ENCODE measurements at places on chromosomes 1 and 21.

GRCh38 chr1:30307182-30307581 is 416.2 kb downstream of the MATN1 start:
- DNase-seq, result no peak

GRCh38 chr1:14083706-14084105 is 383.7 kb downstream of the PRDM2 start:
- no peak for DNase-seq

- DNase-seq, result no peak
These were observed 6.2 kb downstream of the HSD11B1 start for GRCh38 chr1:209710847-209711246.

GRCh38 chr1:176285996-176286395 is 78.9 kb upstream of the COP1 start:
- DNase-seq, result no peak

DNA sequence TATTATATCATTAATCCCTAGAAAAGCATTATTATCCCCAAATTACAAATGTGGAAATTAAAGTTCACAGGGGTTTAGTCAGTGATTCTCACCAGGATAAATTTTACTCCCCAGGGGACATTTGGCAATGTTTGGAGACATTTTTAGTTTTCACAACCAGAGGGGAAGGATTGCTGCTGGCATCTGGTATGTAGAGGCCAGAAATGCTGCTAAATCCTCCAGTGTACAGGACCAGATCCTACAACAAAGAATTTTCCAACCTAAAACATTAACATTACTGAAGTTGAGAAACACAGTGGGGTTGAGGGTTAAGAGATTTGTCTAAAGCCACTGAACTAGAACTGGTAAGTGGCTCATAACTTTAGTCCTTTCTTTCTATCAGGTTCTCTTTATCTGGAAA is 162.0 kb upstream of the SYT6 start:
- no peak for DNase-seq

GRCh38 chr1:171654942-171655745 is 2.7 kb upstream of the MYOC start:
- peak; percentile 50 for DNase-seq

- DNase-seq, result no peak
These were observed 110.6 kb downstream of the HS2ST1 start for GRCh38 chr1:87024936-87025540.

- no peak for DNase-seq
These were observed 35.7 kb upstream of the ERRFI1 start for GRCh38 chr1:8061673-8062386.

DNA sequence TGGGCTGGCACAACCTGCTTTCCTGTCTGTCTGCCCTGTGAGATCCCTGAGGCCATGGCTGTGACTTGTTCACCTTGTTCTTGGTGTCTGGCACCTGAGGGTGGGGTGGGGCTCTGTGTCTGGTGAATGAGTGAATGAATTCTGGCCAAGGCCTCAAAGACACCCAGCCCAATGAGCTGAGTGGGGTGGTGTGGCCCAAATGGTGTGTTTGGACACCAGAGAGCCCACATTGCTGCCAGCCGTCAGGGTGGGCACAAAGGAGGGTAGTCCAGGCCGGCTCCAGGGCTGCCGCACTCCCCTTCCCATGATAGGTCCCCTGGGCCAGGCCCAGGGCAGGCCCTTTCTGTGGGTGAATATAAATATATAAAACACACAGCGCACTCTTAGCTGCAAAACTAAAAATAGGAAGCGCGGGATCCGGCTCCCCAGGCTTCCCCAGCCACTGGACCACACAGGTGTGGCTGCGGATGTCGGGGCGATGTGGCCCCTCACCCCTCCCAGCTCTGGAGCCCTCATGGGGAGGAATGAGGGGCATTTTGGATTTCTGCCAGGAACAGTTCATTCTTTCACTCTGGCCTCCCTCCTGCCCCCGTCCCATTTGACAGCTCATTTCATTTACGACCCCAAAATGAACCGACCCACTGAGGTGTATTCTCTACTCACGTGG is 33.3 kb downstream of the RUNX3 start:
- DNase-seq, result no peak

DNA sequence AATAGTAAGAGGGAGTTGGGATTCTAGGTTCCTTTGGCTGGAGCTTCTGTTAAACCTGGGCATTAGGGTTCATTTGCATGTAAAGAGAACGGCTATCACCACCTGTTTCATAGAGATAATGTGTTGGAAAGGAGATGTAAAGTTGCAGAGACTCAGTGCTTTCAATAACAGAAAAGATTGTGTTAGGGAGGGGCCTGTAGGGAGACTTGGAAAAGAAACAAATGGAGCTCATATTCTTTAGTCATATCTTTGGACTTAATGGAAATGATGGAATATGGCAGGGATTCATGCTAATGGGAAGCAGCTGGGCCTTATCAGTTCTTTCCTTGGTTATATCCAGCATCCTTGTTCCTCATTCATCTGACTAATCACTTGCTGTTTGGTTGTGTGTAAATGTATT is 144.9 kb downstream of the CD247 start:
- DNase-seq, result no peak

DNA sequence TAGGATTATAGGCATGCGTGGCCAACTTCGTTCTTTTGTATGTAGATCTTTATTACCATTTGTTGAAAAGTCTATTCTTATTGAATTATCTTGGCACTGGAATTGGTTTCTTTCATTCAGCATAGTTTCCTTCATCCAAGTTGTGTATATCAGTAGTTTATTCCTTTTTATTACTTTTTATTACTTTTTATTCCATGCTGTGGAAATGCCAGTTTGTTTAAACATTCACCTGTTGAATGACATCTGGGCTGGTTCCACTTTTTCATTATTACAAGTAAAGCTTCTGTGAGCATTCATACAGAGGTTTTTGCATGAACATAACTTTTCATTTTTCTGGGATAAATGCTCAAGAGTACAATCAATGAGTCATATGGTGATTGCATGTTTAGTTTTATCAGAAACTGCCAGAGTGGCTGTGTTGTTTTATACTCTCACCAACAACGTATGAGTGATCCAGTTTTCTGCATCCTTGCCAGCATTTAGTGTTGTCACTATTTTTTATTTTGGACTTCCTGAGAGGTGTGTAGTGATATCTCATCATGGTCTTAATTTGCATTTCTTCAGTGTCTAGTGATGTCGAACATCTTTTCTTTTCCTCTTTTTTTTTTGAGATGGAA is 28.6 kb downstream of the PTPRU start:
- DNase-seq, result no peak

- no peak for DNase-seq
These were observed 22.2 kb upstream of the TMEM200B start for GRCh38 chr1:29145739-29146437.

- no peak for DNase-seq
These were observed 249.1 kb upstream of the NR5A2 start for GRCh38 chr1:199778324-199778955.

- DNase-seq, result no peak
These were observed 23.0 kb upstream of the DNAJC11 start for GRCh38 chr1:6724517-6725141.

DNA sequence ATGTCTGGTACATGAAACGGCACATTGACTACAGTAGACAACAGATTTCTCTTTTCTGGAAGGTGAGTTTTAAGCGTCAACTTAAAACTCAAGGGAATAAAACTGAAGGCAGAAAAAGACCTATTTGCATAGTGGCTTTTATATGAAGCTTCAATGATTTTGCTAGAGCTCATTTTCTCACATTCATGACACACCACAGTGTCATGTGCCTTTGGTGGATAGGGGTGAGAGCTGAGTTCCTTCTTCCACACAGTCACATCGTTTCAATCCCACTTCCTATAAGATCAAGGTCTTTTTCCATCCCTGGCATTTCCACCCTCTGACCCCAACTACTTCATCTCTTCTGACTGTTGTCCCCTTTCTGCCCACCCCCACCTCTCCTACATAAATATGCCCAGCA is 31.0 kb downstream of the IL12RB2 start:
- no peak for DNase-seq

DNA sequence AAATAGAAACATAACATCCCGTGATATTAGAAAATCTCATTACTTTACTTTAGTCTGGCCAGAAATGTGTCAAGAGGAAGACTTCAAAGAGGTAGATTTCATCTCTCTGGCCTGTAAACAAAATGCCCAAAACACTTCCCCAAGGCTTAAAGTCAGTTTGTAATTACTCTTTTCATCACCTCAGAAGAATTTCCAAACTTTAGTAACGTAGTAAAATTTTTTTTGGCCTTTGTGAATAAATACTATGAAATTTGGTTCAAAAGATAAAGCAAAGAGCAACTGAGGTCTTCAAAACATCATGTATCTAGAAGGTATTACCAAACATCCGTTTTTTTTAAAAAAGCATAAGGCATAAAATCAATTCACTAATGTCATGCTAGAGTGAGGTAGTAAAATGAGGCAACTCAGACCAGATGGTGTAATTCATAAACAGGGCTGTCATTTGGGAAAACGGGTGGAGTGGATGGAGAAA is 51.4 kb downstream of the LEPR start:
- no peak for DNase-seq

GRCh38 chr1:183278739-183279591 is 92.9 kb downstream of the LAMC2 start:
- DNase-seq, result no peak

- no peak for DNase-seq
These were observed 84.2 kb downstream of the ERG start for GRCh38 chr21:38413958-38414548.

DNA sequence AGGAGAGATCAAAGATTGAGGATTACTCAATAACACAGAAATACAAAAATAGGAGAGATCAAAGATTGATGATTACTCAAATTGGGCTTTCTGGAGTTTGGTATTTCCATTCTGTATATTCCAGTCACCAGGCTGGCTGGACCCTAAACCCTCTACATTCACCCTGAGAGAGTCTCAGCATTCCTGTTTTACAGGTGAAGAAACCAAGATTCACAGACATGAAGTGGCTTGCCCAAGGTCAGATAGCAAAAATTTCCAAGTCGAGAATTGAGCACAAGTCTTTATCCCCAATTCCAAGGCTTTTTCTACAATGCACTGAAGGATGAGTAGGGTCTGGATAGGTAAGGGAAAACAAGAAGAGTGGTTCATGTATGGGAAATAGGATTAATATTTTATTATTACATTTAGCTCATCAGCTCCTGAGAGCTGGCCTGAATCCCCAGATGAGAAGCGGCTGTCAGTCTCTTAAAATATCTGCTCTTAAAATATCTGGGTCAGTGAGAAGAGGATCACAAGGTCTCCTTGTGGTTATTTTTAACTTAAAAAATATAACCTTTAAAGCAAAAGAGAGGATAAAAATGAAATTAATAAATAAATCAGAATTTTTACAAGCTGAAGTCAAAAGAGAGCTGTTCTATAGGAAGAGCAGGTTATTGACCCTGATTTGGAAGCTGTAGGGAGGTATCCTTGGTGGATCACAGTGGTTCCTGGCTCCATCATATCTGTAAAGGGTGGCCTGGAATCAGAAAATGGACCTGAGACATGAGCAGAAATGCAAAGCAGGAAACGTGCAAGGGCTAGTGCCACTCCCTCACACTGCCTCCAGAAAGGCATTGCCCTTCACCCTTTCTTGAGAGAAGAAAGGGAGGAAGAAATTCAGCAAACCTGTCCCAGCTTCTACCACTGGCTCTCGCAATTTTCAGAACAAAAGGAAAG is 29.1 kb upstream of the SEC16B start:
- no peak for DNase-seq

- DNase-seq, result no peak
These were observed 9.8 kb downstream of the GREM2 start for GRCh38 chr1:240602189-240602588.

GRCh38 chr1:68384872-68385411 is 64.8 kb downstream of the RPE65 start:
- DNase-seq, result no peak

GRCh38 chr1:100834777-100835660 is 59.6 kb downstream of the EXTL2 start:
- DNase-seq, result no peak

DNA sequence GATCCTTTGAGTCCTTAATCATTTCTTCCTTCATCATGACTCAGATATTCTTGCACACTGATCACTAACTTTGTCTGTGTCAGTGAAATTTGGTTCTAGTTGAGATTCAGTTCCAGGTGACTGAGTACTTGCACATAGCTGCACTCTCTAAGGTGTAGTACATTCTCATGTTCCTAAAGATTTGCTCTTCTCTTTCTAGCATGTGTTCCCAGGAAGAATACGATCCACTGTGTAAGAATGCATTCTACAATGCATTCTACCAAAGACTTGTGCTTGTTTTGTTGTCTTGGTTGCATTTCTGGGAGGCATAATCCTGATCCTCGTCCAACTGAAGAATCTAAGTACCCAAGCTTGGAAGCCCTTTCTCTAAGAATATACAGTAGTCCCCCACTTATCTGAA is 104.3 kb upstream of the CDC42BPA start:
- no peak for DNase-seq

DNA sequence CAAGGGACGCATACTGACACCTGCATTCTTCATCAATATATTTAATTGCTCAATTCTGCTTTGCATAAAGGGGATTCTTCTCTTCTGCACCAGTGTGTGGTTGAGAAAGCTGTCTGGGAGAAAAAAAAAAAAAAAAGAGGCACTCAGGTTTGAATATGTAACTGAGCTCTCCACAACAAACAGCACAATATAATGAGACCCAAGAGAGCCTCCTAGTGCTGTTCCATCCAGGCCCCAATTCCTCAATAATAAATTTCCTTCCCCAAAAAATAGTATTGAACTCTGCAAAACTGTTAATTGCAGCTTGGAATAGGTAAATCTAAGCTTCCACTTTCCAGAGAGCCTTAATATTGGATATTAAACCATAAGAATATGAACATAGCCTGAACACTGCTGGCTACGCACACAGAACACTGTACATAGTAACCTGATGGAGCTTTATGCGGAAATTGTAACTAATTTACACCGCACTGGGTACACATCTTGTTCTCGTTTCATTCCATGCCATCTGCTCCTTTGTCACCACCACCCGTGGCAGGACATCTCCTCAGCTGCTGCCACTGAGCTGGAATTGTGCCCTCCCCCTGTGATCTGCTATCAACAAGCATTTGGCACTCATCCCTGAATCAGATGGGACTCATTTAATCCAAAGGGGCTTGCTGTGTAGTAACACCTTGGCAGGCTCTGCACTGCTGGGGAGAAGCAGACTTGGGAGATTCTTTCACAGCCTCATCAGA is 272.0 kb downstream of the HHIPL2 start:
- DNase-seq, result no peak

DNA sequence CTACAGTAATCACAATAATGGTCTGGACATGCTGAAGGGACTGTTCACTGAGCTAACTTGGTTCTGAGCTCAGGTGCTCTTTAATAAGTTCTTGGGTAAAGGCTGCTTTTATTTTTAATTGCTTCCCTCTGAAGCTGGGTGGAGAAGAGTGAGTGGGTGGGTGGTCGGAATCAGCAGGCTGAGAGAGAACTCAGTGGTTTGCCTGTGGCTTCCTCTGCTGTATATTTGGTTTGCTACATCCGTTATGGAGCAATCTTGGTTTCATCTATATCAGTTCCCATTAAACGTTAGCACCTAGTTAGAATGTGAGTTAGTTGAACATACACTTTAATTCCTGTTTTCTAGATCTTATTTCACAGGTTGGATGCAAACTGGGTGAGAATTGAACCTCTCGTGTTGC is 23.3 kb downstream of the CNIH4 start:
- peak; percentile 41 for DNase-seq
